ENCODE measurements at places on chromosomes 6 and 20. TPM values are rescaled to one million over a fixed set of nuclear protein-coding genes. Genes with fewer than 3 reads are reported as not detected.

Gene TREML2
- 5.4 TPM for polyA plus RNA-seq

Gene MTFR2
- 2.4 TPM for polyA plus RNA-seq

Gene UBE3D
- 5.8 TPM for polyA plus RNA-seq

Gene PPP1R14C
- polyA plus RNA-seq: not detected

DNA sequence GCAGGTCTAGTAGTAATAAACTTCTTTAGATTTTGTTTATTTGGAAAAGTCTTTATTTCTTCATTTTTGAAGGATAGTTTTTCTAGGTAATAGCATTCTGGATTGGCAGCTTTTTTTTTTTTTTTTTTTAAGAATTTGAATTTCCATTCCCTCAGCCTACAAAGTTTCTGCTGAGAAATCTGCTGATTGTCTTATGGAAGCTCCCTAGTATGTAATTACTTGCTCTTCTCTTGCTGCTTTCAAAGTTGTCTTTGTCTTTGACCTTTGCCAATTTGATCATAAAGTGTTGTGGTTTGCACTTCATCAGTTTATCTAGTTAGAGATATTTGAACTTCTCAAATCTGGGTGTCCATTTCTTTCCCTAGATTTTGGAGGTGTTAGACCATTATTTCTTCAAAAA is 82.2 kb upstream of the GMDS start:
- no peak for DNase-seq

DNA sequence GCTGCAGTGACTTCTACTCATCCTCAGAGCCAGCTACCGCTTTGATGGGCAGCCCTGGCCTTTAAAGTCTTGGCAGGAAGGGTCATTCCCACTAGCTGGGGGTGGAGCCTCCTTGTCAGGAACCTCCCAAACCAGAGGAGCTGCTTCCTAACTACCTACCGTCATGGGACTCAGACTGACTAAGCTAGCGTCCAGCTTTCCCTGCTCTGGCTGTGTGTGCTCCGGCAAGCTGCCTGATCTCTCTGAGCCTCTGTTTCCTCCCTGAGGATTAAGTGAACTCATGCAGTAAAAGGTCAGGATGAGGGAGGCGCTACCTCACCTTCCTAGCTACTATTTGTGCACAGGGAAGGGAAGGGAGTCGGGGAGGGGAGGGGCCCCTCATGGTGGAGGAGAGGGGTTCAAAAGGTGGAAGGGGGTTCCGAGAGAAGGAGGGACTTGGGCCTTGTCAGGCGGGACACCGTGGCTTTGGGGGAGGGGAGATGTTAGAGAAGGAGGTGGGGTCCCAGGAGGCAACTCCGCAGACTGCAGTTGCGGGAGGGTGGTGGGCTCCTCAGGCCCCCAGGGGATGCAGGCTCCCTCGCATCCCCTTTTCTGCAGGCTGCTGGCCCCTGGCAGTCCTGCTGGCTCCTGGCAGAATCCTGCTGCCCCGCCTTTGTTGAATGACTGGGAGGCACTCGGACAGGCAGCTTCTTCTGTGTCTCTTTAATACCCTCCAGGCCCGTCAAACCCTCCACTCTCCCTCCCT is 9.8 kb downstream of the DUSP15 start:
- DNase-seq: peak; percentile 59

DNA sequence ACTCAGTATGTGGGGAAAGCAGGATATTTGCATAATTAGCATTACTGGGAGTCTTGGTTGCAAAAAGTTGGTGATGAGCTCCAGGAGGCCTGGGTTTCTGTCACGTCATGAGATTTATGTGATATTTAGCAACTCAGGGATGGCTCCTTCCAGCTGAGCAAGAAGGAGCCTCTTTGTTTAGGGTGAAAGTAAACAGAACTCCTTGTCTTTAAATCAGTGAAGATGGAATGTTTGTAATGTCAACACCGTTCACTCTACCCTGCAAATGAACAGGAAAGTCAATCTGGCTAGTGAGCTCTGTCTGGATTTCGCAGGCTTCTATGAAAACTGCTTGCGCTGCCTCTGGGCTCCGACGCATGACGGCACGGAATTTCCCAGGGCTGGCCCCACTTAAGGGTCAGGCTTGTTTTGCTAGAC is 86.9 kb downstream of the PXDC1 start:
- no peak for DNase-seq

All from spleen (tissue), 13 donors.